CD8-positive, alpha-beta memory T cell (primary cell): ENCODE measurements at places on chromosomes 2 and 18. TPM values are rescaled to one million over a fixed set of nuclear protein-coding genes. Genes with fewer than 3 reads are reported as not detected.
A peak's percentile ranks its signal among the peaks of the same experiment; 100 is the strongest.

DNA sequence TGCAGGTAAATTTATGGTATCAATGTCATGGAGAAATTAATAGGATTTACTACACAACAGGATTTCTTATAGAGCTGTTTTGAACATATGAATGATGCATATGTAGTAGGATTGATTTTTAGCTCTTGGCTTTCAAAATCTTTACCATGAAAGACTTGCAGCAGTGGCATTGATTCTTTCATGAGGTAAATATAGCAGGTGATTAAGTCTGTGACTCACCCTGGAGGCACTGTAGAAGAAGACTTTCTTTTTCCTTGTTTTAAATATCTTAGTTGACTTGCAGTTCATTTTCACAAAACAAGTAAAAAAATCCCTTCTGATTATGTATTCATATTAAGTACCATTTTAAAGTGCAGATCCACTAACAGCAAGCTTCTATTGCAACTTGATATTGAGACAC, 463.0 kb downstream of the FBXO15 start:
- H3K27ac ChIP-seq: no peak overlapping the region
- H3K36me3 ChIP-seq: no peaks in the 10 kb centered on the region
- H3K4me1 ChIP-seq: no peaks in the 10 kb centered on the region
- H3K27me3 ChIP-seq: no peaks in the 10 kb centered on the region
- H3K4me3 ChIP-seq: no peak overlapping the region

Gene CNTNAP5
- not detected for total RNA-seq

Gene DSG1
- not detected for total RNA-seq

GRCh38 chr2:111119822-111120252, 877 bp upstream of the BCL2L11 start:
- peaks cover 43% of the 10 kb centered on the region for H3K4me1 ChIP-seq
- DNase-seq: peak; percentile 2
- peaks cover 30% of the 10 kb centered on the region for H3K27me3 ChIP-seq
- H3K27ac ChIP-seq: no peak overlapping the region
- peak overlapping the region; percentile 65 for H3K4me3 ChIP-seq

GRCh38 chr18:52933356-52933755, 593.4 kb downstream of the DCC start:
- H3K27me3 ChIP-seq: no peaks in the 10 kb centered on the region
- no peak overlapping the region for H3K27ac ChIP-seq
- DNase-seq: no peak
- no peaks in the 10 kb centered on the region for H3K4me1 ChIP-seq
- no peaks in the 10 kb centered on the region for H3K36me3 ChIP-seq

DNA sequence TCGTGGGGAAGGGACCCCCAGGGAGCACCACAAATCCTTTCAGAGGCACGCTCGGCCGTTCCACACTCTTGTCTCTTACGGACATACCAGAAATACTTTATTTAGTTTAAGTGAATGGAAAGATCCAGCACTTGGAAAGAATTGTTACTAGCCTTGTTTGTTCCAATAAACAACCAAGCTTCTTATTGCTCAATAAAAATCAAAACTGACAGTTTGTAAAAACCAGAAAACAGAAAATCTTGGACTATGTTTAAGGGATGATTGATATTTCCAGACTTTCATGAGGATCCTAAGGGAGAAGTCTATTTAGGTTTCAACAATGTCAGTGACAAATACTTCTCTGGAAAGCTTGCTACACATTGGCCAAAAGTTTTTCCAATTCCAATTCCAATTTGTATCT, 31.6 kb upstream of the CCBE1 start:
- no peak overlapping the region for H3K4me3 ChIP-seq
- no peak for DNase-seq
- no peaks in the 10 kb centered on the region for H3K36me3 ChIP-seq
- H3K27ac ChIP-seq: no peak overlapping the region
- no peaks in the 10 kb centered on the region for H3K4me1 ChIP-seq

Gene CYP26B1
- total RNA-seq: not detected

DNA sequence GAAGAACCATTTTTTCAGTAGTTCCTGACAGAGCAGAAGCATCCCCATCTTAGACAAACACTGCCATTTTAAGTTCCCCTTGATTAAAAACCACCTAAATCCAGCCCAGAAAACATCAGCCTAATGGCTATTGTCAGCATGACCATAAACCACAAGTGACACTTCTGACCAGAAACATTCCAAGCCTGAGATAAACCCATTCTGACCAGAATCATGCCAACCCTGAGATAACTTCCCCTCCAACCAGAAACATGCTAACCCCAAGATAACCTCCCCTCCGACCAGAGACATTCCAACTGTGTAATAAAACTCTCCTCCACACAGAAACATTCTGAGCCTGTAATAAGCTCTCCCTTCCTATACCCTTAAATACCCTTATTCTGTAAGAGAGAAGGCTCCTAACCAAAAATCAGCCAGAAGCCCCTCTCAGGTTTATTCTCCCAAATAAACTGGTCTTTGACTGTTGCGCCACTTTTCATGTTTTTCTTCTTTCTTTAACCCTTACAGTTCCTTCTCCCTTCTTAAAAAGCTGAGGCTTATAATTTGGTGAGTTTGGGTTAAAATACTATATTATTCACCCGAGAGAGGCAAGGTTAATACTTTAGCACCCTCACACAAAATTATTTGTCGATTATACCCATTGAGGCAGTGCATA, 149.7 kb downstream of the HNMT start:
- no peaks in the 10 kb centered on the region for H3K36me3 ChIP-seq
- no peak overlapping the region for H3K4me3 ChIP-seq
- DNase-seq: no peak
- no peaks in the 10 kb centered on the region for H3K4me1 ChIP-seq
- H3K27me3 ChIP-seq: no peaks in the 10 kb centered on the region

- H3K27ac ChIP-seq: no peak overlapping the region
- no peaks in the 10 kb centered on the region for H3K4me1 ChIP-seq
- no peaks in the 10 kb centered on the region for H3K36me3 ChIP-seq
- H3K27me3 ChIP-seq: no peaks in the 10 kb centered on the region
- no peak for DNase-seq
These were observed 135.6 kb upstream of the SP5 start for GRCh38 chr2:170579511-170579910.

- no peaks in the 10 kb centered on the region for H3K4me1 ChIP-seq
- DNase-seq: no peak
- H3K36me3 ChIP-seq: no peaks in the 10 kb centered on the region
- no peaks in the 10 kb centered on the region for H3K27me3 ChIP-seq
- no peak overlapping the region for H3K27ac ChIP-seq
These were observed 96.8 kb downstream of the SPHKAP start for GRCh38 chr2:228084717-228085116.

DNA sequence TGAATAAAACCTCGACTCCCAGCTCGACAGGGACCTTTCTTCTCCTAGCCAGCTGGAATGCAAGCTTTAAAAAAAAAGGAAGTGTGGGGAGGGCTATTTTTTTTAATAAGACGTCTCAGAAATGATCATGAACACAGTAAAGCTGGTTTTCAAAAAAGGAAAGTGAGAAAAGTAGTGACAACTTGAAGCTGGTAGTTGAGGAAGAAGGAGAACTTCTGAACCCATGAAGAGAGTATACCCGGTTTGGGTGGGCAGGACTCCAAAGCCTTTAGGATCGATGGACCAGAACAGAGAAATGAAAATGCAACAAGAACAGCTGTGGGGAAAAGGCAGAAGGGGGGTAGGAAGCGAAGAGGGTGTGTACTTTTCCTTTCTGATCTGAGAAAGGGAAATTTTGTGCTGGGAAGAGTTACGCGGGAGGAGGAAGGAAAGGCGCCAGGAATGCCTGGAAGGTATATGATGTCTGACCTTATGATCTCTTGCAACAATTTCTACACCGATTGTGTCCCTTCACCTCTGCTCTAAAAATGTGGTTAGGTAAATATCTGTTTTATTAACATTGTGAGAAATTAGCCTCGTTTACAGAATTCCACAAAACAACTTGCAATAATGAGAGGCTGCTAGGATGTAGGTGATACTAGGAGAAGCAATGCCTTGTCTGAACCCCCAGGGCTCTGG, 22.6 kb upstream of the CYP1B1 start:
- no peaks in the 10 kb centered on the region for H3K36me3 ChIP-seq
- no peak for DNase-seq
- no peak overlapping the region for H3K4me3 ChIP-seq

- DNase-seq: no peak
- H3K4me1 ChIP-seq: no peaks in the 10 kb centered on the region
- no peak overlapping the region for H3K4me3 ChIP-seq
- H3K27ac ChIP-seq: no peak overlapping the region
- no peaks in the 10 kb centered on the region for H3K36me3 ChIP-seq
These were observed 382.1 kb downstream of the OSR1 start for GRCh38 chr2:18976168-18976961.

GRCh38 chr2:188333751-188334524, 42.3 kb downstream of the GULP1 start:
- H3K4me1 ChIP-seq: no peaks in the 10 kb centered on the region
- no peak for DNase-seq
- no peaks in the 10 kb centered on the region for H3K36me3 ChIP-seq
- no peak overlapping the region for H3K27ac ChIP-seq
- H3K27me3 ChIP-seq: no peaks in the 10 kb centered on the region

Gene TRPM8
- total RNA-seq: not detected

GRCh38 chr2:225938991-225939390, 539.5 kb downstream of the NYAP2 start:
- H3K36me3 ChIP-seq: no peaks in the 10 kb centered on the region
- no peak overlapping the region for H3K4me3 ChIP-seq
- H3K27me3 ChIP-seq: no peaks in the 10 kb centered on the region
- no peak overlapping the region for H3K27ac ChIP-seq

DNA sequence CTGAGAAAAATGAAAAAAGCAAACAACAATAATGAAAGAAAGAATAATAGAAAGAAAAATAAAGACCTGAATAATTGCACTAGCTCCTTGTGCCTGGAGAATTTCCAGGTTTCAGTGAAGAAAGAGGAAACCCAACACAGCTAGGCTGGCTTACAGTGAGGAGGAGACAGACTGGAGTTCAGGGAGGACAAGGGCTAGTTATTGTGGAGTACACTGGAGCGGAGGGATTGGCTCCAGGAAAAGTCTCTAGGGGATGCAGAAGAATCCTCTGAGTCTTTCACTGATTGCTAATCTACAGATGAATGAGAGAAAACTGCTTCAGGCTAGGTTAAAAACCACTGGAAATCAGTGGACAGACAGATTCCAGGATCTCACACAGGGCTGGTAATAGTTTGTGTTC, 163.6 kb upstream of the RBMS1 start:
- peaks cover 12% of the 10 kb centered on the region for H3K4me1 ChIP-seq
- peaks cover 3% of the 10 kb centered on the region for H3K27me3 ChIP-seq
- no peak for DNase-seq
- H3K27ac ChIP-seq: no peak overlapping the region
- no peaks in the 10 kb centered on the region for H3K36me3 ChIP-seq

DNA sequence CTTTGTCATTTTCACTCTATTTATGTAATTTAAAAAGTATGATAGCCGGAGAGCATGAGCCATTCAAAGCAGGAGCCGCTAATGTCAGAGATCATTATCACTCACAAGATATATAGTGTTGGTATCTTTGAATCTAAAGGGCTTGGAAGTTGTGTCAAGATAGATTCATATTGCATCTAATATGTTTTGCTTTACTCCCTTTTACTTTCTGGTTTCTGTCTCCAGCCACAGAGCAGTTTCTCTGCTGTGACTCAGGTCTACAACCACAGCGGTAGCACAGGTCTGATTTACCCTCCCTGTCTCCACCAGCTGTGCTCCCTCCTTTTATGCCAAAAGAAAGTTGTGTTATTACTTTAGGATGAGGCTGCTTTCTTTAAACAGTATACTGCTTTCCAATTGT, 424.0 kb downstream of the ARHGAP15 start:
- no peak overlapping the region for H3K27ac ChIP-seq
- H3K4me3 ChIP-seq: no peak overlapping the region
- peaks cover 16% of the 10 kb centered on the region for H3K36me3 ChIP-seq

Gene GPR35
- 8.4 TPM for total RNA-seq

- DNase-seq: no peak
- no peaks in the 10 kb centered on the region for H3K36me3 ChIP-seq
- no peaks in the 10 kb centered on the region for H3K27me3 ChIP-seq
- H3K4me3 ChIP-seq: no peak overlapping the region
- H3K4me1 ChIP-seq: no peaks in the 10 kb centered on the region
These were observed 160.5 kb downstream of the GALNT13 start for GRCh38 chr2:154032220-154032619.

GRCh38 chr2:42903821-42904575, 111.6 kb upstream of the HAAO start:
- no peak overlapping the region for H3K4me3 ChIP-seq
- H3K36me3 ChIP-seq: no peaks in the 10 kb centered on the region
- DNase-seq: no peak
- H3K27me3 ChIP-seq: no peaks in the 10 kb centered on the region
- no peaks in the 10 kb centered on the region for H3K4me1 ChIP-seq

Gene KLHL41
- total RNA-seq: 0.27 TPM

DNA sequence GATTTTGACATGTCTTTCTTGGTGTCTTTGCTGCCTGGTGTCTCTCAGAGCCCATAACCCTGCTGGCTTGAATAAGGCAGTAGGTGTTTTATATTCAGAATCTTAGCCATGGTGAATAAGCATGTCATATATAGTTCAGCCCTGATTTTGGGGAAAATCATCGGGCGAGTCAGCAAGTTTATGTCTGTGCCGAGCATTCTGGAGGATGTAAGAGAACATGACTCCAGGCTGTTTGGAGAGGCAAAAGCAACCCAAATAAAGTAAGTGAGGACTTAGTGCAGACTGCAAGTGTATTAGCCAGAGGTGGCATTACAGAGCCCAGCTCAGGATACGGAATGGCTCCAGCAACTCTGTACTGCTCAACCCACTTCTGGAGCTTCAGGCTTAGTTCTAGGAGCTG, 50.3 kb downstream of the TCF7L1 start:
- no peaks in the 10 kb centered on the region for H3K4me1 ChIP-seq
- no peak for DNase-seq
- no peak overlapping the region for H3K4me3 ChIP-seq
- no peak overlapping the region for H3K27ac ChIP-seq
- no peaks in the 10 kb centered on the region for H3K27me3 ChIP-seq

GRCh38 chr2:137888845-137889244, 75.4 kb upstream of the HNMT start:
- H3K4me3 ChIP-seq: no peak overlapping the region
- DNase-seq: no peak
- no peak overlapping the region for H3K27ac ChIP-seq
- no peaks in the 10 kb centered on the region for H3K27me3 ChIP-seq
- no peaks in the 10 kb centered on the region for H3K36me3 ChIP-seq

Gene CD8A
- 363 TPM for total RNA-seq

Gene CRYBA2
- not detected for total RNA-seq

Gene MTCL1
- 1.0 TPM for total RNA-seq

Gene GGCX
- total RNA-seq: 22.3 TPM

Gene IL1RL1
- total RNA-seq: 0.22 TPM

Gene FOXI3
- not detected for total RNA-seq

Gene NEU2
- total RNA-seq: not detected

- H3K27me3 ChIP-seq: no peaks in the 10 kb centered on the region
- H3K36me3 ChIP-seq: no peaks in the 10 kb centered on the region
- no peak overlapping the region for H3K27ac ChIP-seq
These were observed 82.1 kb downstream of the AGAP1 start for GRCh38 chr2:235575904-235576303.

Gene UPP2
- not detected for total RNA-seq

GRCh38 chr18:61157451-61157850, 175.8 kb upstream of the CDH20 start:
- no peak overlapping the region for H3K4me3 ChIP-seq
- H3K36me3 ChIP-seq: no peaks in the 10 kb centered on the region
- H3K27me3 ChIP-seq: no peaks in the 10 kb centered on the region
- DNase-seq: no peak
- no peaks in the 10 kb centered on the region for H3K4me1 ChIP-seq
